ENCODE measurements at places on chromosomes 7 and 10.

GRCh38 chr7:82194016-82194643 is 249.4 kb downstream of the CACNA2D1 start:
- DNase-seq: no peak

GRCh38 chr10:21122907-21123306 is 225.8 kb upstream of the NEBL start:
- DNase-seq: no peak

- no peak for DNase-seq
Measured at GRCh38 chr7:47952224-47952623, 4.0 kb upstream of the PKD1L1 start.

DNA sequence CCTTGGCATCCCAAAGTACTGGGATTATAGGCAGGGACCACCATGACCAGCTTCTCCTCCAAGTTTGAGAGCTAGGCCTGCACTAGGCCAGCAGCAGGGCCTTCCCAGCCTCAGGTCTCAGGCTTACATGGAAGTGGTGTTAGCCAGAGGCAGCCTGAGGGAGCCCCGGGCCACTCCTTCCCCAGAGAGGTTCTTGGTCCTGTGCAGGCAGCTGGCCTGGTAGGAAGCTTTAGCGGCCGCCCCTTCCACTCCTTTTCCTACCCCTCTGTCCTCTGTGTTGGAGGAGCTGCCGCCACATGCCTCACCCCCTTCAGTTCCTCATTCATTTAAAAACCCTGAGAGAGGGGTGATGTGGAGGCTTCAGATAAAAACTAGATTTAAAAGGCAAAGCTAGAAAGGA is 40.3 kb downstream of the TSPAN15 start:
- no peak for DNase-seq

DNA sequence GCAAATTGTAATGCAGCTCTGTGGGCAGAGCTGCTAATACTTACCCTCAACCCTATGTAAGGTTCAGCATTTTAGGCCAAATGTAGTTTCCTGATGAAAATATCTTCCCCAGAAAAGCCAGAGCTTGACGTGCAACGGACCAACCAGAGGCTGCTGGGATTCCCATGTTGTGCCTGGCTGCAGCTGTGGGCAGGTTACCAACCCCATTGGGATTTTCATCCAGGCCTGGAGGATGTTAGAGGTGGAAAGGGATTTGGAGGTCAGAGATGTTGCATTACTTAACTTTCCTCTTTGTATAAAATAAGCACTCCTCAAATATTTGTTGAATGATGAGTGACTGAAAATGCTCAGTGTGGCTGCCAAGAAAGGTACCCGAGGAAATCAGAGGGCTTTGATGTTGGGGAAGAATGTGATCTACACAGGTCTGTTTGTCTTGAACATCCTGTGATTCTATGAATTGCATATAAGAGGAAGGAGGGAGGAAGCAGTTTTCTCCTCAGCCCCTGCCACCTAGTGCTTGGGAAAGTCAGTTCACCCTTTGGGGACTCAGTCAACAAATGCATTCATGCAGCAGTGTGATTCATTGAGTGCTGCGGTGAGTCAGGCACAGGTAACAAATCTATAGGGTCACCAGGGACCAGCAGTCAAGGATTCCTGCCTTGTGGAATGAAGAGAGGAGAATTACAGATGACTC is 487.2 kb downstream of the RPS24 start:
- no peak for DNase-seq

GRCh38 chr10:103141950-103142349 is 51.1 kb downstream of the NT5C2 start:
- no peak for DNase-seq

All from stimulated activated CD8-positive, alpha-beta memory T cell treated with anti-CD3 and anti-CD28 coated beads, Interleukin-7, amount 100 ng/mL, for 4 hours (primary cell).